CD4-positive, alpha-beta T cell (primary cell): ENCODE measurements at places on chromosomes 5 and 9.

- no peak for DNase-seq
Measured at GRCh38 chr5:159489779-159490178, 159.5 kb upstream of the IL12B start.

- no peak for DNase-seq
Measured at GRCh38 chr9:15513335-15513734, 2.6 kb upstream of the PSIP1 start.

GRCh38 chr5:16690243-16690852 lies 73.6 kb upstream of the RETREG1 start:
- DNase-seq, result no peak

- DNase-seq, result no peak
Measured at GRCh38 chr9:86488345-86488744, 134.1 kb upstream of the TUT7 start.

DNA sequence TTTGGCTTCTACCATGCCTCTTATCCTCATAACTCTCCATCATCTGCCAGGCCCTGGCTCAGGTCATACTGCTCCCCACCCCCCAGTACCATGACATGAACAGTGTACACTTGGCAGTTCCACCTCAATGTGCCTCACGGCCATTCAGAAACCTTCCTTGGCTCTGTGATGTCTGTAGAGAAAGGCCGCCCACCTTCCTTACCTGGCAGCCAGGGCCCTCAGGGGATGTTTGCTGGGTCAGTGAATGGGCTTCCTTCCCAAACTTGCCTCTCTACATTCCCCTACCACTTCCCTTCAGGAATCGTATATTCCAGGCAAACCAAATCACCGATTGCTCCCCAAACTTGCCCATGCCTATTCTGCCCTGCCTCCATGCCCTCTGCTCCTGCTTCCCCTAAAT lies 101.1 kb downstream of the PSD2 start:
- no peak for DNase-seq

DNA sequence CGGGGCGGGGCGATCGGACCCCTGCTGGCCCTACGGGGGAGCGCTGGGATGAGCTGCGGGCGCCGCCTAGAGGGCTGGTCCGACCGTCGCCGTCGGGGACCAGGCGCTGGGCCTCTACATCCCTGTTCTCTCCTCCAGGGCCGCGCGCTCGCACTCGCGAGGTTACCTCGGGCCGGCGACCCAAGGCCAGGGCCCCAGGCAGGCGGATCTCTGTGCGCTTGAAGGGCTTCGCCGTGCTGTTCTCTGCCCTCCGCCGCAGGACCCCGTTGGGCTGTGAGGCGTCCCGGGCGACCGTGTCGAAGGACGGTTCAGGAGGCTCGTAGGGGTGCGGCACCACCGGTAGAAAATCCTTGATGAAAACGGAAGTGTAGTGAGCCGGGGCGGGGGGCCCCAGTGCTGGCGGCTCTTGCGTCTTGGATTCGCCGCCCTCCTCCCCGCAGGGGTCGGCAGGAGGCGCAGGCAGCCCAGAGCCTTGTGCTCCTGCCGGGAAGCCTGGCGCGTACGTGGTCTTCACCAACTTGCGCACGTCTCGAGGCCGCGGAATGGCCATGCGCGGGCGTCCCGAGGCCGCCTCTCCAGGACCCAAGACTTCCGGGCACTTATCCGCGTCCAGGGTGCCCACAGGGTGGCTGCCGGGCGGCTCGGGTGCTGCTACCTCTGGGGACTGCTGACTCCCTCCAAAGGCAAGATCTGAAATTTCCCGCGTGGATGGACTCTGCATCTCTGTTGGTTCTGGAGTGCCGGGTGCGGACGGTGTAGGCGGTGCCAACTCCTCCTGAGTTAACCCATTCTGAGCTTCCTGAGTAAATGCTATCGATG lies 2.0 kb downstream of the PROB1 start:
- DNase-seq, result peak; percentile 55

GRCh38 chr5:177373806-177374205 lies 10.4 kb upstream of the SLC34A1 start:
- no peak for DNase-seq

DNA sequence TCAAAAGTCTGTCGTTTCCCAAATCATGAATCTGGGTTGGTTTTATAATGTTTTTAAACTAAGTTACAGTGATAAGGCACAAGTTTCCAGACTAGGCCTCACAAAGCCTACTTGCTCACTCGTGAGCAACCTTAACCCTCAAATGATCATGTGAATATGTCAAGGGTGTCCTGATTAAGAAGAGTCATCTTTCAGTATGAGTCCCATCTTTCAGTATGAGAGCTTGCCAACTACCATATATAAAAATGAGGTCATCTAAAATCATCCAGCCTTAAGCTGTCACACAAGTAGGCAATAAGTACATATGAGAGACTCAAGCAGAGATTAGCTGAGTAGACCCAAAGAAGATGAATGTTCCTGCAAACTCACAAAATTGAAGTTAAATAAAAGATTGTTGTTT lies 668.4 kb upstream of the FAM174A start:
- no peak for DNase-seq

- no peak for DNase-seq
Measured at GRCh38 chr5:107302441-107302840, 368.3 kb downstream of the EFNA5 start.
